ENCODE measurements at places on chromosomes 16 and 17.

- DNase-seq: no peak
Measured at GRCh38 chr17:27668488-27668823, 37.5 kb downstream of the LGALS9 start.

DNA sequence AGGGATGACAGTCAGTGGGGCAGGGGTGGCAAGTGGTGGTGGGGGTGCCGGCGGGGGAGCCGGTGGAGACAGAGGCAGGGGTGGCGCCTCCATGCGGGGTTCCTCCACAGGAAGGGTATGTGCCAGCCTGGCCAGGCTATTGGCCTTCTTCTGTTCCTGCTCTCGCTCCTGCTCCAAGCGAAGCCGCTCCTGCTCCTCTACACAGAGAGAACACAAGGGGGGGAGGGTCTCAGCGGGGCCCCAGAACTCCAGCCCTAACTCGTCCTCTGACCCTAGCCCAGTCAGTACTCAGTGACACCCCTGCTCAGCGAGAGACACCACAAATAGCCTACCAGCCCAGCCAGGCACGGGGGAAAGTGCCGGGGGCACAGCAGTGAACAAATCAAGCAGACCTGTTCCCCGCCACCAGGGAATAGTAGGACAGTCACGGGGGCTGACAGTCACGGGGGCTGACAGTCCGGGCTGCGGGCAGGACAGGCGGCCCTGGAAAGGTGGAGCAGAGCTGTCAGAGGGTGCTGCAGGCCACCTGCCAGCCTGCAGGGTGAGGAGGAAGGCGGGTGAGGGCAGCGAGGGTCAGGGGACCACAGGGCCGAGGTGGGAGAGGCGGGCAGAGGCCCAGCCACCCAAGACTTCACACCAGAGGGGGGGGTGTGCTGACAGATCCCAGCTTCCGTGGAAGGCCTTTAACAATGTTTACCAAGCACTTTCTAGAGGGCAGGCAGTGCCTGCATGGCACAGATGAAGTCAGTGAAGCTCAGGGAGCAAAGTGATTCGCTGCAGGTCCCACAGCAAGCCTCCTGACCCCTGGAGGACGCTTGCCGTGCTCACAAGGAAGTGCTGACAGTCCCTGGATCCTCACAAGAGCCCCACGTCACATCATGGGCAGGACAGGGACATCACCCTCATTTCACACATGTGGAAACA, 5.3 kb downstream of the MNT start:
- DNase-seq: no peak

- DNase-seq: no peak
Measured at GRCh38 chr17:70181866-70182265, 12.5 kb downstream of the KCNJ2 start.

- peak; percentile 90 for DNase-seq
Measured at GRCh38 chr17:80219013-80219762, 945 bp downstream of the SGSH start.

DNA sequence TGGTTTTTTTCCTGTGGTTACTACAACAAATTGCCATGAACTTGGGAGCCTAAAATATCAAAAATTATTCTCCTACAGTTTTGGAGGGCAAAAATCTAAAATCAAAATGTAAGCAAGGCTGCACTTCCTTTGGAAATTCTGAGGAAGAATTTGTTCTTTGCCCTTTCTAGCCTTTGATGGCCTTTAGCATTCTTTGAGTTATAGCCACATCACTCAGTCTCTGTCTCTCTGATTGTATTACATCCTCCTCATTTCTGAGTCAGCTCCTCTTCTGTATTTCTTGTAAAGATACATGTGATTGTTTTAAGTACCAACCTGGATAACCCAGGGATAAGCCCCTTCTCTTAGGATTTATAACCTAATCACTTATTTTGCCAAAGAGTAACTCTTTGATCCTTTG, 282.0 kb downstream of the BCAS3 start:
- no peak for DNase-seq

- no peak for DNase-seq
Measured at GRCh38 chr16:80164966-80165550, 375.7 kb upstream of the DYNLRB2 start.

DNA sequence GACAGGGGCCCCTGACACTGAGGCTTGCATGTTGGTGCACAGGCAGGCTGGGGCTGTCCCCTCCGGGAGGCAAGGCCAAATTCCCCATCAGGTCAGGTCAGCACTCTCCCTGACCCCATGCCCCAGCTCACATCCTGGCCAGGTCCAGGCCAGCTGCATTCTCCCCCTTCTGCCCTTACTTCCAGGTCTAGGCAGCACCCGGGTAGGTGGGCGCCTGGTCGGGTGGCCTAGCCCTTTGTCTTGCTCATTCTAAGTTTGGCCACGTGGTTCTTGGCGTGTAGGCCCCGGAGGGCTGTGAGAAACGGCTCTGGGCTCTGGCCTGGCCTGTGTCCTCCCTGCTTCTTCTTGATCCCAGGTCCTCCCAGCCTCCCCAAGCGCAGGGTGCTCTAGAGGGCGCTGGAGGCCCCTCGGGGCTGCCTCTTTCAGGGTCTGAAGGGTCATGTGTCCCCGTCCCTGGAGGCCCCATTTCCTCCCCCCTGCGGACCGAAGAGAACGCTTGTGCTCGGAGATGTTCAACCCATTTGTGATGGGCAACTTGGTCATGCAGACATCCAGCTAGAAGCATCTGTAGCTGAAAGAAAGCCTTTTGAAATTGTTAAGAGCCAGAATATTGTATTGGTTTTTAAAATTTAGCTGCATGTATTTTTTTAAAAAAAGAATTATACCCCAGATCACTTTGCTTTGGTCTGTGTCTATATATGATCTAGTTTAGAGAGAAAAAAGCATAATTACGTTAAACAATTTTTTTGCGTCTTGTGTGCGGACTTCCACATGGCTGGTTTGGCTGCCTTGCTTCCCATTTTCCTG, 6.7 kb downstream of the BAHCC1 start:
- DNase-seq: no peak

DNA sequence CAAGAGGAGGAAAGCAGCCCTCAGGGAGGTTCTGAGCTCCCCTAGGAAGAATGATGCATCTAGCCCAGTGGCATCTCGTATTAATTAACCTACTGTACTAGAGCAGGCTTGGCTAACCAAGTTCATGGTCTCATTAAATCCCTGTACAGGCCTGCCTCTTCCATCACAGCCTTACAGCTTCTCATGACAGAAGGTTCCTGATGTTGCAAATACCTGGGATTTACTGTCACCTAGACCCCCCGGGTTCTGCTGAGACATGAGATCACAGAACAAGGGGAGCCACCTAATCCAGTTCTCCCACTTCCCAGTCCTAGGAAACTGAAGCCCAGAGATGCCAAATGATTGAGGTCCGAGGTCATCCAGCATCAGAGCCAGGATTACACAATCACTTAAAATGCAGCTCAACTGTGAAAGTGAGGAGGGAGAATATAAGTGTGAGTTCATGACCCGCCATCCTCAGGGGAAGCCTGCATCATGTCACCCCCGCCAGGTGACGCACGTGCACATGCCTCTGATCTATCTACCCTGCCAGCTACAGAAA, 23.9 kb downstream of the ACLY start:
- no peak for DNase-seq

DNA sequence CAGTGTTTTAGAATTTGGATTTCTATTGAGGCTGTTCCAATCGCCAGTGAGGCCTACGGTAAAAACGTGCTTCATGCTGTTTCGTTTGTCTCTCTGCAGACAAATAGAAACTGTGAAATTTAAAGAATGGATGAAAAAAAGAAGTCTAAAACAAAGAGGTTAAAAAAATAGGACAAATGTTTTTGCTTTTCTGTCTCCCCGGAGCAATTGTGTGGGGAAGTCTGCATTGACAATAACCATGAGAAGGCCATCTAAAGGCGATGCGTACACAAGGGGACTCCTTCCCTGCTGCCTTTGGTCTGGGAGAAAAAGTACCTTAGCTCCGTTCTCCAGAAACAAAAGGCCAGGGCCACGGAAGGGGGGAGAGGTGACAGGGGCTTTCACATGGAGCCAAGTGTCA, 4.6 kb upstream of the ZFHX3 start:
- DNase-seq: no peak

DNA sequence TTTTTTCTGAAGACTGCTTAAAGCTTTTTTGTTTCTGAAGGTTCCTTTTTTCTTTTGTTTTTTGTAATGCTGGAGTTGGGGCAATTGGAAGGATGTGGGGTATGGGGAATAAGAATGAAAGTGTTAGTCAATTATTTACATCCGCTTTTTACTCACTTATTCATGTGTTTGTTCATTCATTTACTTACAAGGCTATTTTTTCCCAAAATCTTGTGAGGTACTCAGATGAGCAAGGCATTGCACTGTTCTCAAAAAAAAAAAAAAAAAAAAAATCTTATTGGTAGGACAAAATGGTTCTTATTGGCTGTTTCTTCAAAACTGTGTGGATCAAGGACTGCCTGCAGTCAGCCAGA, 55.7 kb downstream of the PLD6 start:
- no peak for DNase-seq

DNA sequence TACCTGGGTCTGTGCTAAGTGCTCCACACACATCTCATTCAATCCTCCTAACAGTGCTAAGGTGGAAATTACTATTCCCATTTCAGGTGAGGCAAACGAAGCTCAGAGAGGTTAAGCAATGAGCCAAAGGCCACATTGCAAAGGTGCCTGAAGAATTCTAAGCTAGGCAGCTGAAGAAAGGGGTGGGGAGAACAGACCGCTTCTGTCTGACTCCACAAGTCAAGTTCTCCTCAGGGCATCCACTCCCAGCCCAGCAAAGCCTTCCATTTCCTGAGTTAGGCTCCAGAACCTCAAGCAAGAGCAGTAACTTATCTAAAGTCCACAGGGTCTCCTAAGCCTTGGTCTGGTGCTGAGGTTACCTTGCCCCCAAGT, 27.0 kb upstream of the MRPS23 start:
- DNase-seq: no peak

DNA sequence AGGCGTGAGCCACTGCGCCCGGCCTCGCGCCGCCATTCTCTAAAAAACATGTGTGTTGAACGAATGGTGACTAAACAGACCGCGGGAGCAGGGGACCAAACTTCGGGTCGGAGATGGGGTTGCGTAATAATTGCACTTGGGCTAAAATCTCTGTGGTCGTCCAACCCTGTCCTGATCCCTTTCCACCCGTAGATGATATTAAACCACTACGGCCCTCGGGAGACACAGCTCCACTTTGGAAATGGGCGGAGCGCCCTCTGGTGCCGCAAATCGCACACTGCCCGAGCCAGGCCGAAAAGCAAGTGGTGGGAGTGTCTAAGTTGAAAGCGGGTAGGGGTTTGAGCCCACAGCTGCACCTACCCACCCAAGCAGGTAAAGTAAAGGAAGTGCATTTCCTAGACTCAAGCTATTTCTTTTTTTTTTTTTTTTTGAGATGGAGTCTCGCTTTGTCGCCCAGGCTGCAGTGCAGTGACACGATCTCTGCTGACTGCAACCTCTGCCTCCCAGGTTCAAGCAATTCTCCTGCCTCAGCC, 17.0 kb downstream of the CAVIN1 start:
- DNase-seq: peak; percentile 72

DNA sequence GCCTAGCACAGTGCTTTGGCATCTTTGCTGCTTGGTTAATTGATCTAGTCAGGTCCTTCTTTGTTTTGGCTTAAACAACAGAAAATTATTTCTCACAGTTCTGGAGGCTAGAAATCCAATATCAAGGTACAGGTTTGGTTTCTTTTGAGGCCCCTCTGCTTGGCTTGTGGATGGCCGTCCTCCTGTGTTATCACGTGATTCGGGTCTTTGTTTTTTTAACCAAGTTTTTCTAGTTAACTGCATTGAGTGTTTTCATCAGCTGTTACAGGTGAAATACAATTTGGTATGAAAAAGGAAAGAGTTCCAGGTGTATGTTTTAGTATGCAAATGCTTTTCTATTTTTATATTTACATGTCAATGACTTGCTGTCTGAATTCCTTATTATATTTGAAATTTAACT, 2.8 kb downstream of the NLK start:
- no peak for DNase-seq

- no peak for DNase-seq
Measured at GRCh38 chr17:12128946-12129345, 108.3 kb downstream of the MAP2K4 start.

DNA sequence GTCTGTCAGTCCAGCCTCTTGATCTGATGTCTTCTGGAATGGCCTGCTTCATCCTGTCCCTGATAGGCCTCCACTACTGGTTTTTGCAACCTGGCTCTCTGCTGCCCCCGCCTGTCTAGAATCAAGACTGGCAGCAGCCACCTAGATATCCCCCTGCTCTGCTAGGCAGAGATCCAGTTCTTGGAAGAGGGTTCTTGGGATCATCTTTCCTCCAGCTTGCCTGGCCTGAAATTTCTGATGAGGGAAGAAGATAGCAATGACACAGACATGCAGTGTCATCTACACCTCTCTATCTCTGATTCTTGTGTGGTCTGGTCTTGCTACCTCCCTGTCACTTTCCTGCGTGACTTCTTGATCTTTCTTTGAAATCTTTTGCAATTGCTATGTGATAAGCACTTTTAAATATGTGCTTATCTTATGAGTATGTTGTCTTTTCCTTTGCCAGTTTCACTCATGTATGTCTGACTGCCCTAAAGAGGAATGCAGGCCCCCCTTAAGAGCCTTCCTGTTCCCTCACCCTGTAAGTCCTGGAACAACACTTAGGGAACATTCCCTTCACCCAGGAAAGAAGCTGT, 20.3 kb upstream of the NFATC3 start:
- peak; percentile 44 for DNase-seq

GRCh38 chr16:75102595-75102994, 14.0 kb downstream of the LDHD start:
- no peak for DNase-seq

DNA sequence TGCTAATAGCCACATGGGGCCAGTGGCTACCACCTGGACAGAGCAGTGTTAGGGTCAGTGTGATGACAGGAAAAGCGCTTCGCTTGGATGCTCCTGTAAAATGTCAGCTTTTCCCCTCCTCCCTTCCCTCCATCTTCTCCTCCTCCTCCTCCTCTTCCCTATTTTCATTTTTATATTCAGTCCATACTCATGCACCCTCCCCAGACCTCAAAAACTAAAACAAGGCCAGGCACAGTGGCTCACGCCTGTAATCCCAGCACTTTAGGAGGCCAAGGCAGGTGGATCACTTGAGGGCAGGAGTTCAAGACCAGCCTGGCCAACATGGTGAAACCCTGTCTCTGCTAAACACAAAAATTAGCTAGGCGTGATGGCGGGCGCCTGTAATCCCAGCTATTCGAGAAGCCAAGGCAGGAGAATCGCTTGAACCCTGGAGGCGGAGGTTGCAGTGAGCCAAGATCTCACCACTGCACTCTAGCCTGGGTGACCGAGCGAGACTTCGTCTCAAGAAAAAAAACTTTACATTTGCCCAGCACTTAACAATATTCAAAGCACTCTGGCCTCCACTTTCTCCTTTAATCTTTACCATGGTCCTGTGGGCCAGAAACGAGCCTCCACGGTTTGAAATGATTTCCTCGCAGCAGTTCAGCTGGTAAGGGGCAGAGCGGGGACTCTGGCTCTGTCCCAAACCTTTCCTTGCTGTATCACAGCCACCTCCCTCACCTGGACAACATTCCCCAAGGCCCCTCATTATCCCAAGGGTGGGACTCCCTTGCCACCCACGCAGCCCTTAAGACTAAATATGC, 21.8 kb downstream of the ANKRD40 start:
- no peak for DNase-seq

DNA sequence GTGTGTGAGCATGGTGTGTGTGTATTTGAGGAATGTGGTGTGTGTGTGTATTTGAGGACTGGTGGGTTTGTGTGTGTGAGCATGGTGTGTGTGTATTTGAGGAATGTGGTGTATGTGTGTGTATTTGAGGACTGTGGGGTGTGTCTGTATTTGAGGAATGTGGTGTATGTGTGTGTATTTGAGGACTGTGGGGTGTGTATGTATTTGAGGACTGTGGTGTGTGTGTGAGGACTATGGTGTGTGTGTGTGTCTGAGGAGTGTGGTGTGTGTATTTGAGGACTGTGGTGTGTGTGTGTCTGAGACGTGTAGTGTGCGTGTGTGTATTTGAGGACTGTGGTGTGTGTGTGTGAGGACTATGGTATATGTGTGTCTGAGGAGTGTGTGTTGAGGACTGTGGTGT, 18.0 kb upstream of the CACNG1 start:
- DNase-seq: no peak

All from stimulated activated CD8-positive, alpha-beta memory T cell treated with anti-CD3 and anti-CD28 coated beads, Interleukin-2, amount 100 ng/mL, for 1 hour (primary cell).